ENCODE measurements at places on chromosomes 4 and X.

GRCh38 chr4:85779165-85779564 is 304.2 kb downstream of the ARHGAP24 start:
- no peak for DNase-seq

DNA sequence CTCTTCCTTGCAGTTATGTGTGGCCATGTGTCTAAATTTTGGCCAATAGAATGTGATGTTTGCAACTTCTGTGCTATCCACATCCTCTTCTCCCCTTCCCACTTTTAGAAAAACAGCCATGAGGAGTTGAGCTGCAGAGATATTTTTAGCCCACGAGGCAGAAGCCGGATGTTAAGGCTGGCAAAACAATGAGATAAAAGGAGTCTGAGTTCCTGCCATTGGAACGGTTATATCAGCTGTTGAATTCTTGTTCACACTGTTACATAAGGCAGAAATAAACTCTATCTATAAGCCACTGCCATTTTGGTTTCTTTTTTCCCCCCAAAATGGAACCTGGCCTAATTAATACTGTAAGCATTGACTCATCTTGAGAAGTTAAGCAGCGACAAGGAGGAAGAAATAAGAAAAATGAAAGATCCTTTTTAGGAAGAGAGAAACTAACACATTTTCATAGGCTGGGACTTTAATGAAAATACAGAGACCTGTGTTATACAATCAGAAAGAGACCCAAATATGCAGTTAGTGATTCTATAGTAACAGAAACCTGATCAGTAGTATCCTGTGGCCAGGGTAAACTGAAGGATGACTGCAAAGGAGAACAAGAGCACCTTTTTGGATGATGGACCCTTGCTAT is 200.5 kb downstream of the INPP4B start:
- DNase-seq, result no peak

GRCh38 chrX:103918050-103918449 is 44.4 kb upstream of the TMSB15B start:
- peak; percentile 63 for DNase-seq

- no peak for DNase-seq
Observed at GRCh38 chrX:37077646-37078433, 69.7 kb downstream of the FAM47C start.

DNA sequence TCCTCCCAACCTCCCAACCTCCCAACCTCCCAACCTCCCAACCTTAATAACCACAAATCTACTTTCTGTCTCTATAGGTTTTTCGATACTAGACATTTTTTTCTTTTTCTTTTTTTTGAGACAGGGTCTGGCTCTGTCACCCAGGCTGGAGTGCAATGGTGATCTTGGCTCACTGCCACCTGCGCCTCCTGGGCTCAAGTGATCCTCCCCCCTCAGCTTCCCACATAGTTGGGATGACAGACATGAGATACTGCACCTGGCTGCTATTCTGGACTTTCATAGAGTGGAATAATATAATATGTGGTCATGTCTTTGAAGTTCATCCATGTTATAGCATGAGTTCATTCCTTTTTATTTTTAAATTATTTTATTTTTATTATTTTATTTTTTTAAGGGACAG is 39.5 kb upstream of the ZFX start:
- no peak for DNase-seq

DNA sequence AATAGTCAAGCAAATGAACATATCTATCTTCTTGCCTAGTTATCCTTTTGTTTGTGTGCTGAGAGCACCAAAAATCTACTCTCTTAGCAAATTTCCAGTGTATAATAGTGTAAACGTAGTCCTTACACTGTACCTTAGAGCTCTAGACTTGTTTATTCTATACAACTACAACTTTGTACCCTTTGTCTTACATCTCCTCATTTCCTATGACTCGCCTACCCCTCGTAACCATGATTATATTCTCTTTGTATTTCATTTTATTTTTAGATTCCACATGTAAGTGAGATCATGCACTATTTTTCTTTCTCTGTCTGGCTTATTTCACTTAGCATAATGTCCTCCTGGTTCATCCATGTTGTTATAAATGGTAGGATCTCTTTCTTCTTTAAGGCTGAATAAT is 37.6 kb downstream of the MAGEB5 start:
- DNase-seq, result no peak

DNA sequence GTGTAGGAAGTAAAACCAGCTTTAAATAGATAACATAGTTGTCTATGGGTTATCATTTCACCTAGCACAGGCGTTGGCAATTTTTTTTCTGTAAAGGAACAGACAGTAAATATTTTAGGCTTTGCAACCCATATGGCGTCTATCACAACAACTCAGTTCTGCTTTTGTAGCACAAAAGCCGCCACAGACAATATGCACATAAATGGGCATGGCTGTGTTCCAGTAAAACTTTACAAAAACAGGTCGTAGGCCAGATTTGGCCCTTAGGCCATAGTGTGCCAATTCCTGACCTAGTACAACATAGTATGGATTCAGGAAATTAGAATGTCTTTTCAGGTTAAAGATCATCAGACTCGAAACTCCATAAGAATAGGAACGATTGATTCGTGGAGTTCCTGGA is 265.3 kb upstream of the GK2 start:
- DNase-seq, result no peak
